ENCODE measurements at places on chromosomes 16 and 17.
A peak's percentile ranks its signal among the peaks of the same experiment; 100 is the strongest.

- no peak for DNase-seq
Observed at GRCh38 chr17:34487626-34488025, 91.8 kb upstream of the TMEM132E start.

DNA sequence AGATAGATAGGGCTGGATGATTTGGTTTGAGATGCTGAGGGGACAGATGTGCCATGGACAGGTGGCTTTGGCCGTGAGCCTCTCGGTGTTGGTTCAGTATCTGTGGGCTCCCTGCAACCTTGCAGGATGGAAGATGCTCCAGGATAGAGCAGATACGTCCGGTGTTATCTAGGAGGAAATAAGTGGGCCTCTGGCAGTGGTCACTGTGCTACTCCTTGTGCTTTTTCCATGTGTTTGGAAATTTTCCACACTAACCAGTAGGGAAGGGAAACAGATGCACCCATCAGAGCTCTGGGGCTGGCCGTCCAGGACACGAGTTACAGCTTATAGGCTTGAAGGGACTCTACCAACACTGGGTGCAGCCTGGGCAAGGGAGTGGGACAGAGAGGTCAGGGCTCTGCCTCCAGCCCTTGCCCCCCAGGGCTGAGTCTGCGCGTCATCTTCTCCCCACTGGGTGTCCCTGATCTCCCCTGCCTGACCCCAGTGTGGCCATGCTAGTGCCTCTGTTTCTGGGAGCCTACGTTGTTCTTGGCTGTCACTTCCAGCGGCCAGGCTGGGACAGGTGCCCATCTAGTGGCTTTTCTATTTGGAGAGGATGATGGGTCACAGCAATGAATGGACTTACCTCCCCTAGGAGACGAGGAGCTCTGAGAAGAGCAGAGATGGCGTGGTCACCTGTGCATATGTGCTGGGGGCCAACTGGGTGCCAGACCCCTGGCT is 166.9 kb downstream of the SEC14L1 start:
- no peak for DNase-seq

- DNase-seq = no peak
Observed at GRCh38 chr16:79839466-79840341, 239.2 kb upstream of the MAF start.

GRCh38 chr16:11160676-11161115 is 95.3 kb downstream of the SOCS1 start:
- peak; percentile 17 for DNase-seq

DNA sequence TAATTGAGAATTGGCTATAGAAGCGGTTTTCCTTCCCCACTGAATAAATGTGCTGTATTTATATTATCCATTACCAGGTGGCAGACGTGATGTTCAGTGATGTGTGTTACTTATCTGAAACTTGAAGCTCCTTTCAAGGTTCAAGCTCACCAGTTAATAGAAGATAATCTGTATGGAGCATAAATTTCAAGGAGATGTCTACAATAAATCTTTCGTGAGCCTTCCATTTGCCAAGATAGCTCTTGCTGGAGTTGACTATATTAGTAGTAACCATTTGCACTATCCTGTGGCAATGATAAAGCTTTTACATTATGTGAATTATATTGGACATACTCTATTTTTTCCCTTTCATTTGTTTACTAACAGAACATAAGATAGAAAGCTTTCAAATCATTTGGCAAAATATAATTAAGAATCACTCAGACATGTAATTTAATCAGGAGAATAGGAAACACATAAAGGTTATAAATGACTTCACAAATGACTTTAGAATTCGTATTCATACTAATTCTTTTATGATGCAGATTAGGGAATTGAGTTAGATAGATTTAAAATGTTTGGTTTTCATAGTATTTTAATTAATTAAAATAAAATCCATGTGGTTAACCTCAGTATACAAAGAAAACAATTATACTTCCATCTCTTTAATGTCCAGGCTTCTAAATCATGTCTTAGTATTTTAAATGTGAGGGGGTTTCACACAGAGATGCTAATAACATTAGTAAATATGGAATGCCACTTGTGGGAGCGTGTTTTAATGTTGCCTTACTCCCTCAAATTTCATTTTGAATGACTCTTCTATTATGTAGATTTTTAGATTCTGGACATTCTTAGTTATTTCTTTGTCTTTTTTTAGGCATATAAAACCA is 664.4 kb upstream of the CDH8 start:
- no peak for DNase-seq

DNA sequence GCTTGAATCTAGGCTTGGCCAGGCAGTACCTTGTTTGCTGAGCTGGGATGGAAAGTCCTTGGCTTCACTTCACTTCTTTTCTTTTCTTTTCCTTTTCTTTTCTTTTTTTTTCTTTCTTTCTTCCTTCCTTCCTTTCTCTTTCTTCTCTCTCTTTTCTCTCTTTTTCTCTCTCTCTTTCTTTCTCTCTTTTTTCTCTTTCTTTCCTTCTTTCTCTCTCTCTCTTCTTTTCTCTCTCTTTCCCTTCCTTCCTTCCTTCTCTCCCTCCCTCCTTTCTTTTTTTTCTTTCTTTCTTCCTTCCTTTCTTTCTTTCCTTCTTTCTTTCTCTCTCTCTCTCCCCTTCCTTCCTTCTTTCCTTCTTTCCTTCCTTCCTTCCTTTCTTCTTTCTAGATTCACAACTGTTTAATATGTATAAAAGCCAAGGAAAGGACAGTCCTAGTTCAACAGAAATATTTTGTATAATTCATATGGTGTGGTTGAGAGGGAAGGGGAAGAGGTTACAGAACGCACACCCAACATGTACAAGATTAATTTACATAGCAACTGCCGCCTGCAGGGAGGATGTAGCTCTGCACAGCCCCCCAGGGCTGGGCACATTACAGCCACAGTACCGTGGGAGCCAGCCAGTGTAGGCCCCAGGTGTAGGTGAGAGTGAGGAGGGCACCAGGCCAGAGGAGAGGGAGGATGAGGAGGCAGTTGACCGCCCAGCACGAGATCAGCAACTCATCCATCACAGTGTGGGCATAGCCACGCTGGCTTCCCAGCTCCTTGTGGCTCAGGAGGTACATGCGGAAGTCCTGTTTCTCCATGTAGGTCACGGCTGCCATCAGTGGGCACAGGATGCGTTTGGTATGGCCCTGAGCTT is 9.7 kb upstream of the ITGB3 start:
- no peak for DNase-seq

- DNase-seq = no peak
Observed at GRCh38 chr16:80671281-80671849, 130.6 kb downstream of the DYNLRB2 start.

Data from fibroblast of lung (primary cell).